Ureter (tissue), 1 donor: ENCODE measurements at places on chromosomes 12 and 14. TPM values are rescaled to one million over a fixed set of nuclear protein-coding genes. Genes with fewer than 3 reads are reported as not detected.

GRCh38 chr14:53304726-53305381 lies 151.7 kb upstream of the DDHD1 start:
- no peak for DNase-seq

DNA sequence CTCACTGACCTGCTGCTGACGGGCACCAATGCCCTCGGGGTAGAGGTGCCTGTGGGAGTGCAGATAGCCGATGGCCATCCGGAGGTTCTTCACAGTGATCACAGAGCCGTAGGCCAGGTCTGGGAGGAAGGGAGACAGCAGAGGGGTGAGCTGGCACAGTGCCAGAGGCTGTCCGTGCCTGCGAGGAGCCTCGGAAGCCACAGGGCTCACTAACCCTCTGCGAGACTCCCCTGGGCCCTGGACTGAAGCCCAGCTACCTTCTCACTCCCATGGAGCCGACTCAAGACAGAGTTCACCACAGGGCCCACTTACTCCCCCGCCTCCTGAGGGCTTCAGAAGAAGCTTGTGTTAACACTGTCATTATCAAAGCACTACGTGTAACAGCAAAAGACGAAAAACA lies 24.5 kb downstream of the POMT2 start:
- DNase-seq: no peak

DNA sequence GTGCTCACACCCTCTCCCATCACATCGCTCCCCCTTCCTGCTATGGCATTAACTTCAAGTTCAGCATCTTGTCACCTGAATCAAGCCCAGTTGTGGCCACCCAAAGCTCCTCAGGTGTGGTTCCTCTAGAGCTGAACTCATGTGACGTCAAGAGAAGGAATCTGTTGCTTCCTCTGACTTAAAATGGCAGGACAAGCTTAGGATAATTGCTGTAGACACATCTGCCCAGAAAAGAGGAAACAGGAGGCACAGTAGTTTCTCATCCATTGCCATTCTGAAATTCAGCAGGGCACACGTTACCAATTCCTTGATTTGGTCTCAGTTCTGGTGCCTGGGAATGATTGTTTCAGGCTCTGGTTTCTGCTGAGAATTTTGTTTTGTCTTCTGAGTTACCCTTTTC lies 52.1 kb downstream of the RCOR1 start:
- no peak for DNase-seq

GRCh38 chr14:77270361-77271112 lies 469 bp downstream of the NGB start:
- no peak for DNase-seq

DNA sequence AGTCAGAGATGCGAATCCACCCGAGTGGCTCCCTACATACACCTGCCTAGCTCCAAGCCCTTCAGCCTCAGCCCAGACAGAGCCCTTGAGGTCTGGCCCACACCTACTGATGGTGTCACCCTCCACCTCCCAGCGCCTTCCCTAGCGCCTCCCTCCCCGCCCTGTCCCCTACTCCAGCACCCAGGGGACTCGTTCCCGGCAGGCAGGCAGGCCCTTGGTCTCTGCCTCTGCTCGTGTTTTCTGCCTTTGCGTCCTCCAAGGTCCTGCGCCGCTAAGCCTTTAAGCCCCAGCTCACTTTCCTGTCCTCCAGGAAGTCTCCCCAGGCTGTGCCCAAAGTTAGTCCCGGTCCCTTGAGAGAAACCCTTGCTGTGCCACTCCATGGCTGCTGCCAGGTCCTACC lies 12.7 kb downstream of the INF2 start:
- DNase-seq: no peak

- DNase-seq: no peak
These were observed 723.7 kb upstream of the TBX3 start for GRCh38 chr12:115407723-115408122.

- no peak for DNase-seq
These were observed 22.5 kb downstream of the EML1 start for GRCh38 chr14:99815696-99816095.

DNA sequence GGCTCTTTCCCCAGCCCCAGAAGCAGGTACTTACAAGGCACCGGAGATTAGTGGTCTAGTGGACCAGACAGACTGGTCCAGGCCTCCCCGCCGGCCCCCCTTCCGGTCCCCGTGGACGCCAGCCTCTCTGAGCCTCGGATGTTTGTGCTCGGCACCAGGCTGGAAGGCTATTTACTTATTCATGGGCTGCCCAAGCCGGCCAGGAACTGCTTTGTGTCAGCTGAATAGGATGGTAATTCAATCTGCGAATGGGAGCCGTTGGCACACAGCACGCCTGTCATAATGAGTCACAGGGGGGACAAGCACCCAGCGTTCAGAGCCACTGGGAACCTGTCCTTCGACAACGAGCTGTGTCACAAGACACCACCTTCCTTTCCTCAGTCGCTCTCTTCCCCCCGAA lies 82.3 kb downstream of the RIMBP2 start:
- peak; percentile 58 for DNase-seq

DNA sequence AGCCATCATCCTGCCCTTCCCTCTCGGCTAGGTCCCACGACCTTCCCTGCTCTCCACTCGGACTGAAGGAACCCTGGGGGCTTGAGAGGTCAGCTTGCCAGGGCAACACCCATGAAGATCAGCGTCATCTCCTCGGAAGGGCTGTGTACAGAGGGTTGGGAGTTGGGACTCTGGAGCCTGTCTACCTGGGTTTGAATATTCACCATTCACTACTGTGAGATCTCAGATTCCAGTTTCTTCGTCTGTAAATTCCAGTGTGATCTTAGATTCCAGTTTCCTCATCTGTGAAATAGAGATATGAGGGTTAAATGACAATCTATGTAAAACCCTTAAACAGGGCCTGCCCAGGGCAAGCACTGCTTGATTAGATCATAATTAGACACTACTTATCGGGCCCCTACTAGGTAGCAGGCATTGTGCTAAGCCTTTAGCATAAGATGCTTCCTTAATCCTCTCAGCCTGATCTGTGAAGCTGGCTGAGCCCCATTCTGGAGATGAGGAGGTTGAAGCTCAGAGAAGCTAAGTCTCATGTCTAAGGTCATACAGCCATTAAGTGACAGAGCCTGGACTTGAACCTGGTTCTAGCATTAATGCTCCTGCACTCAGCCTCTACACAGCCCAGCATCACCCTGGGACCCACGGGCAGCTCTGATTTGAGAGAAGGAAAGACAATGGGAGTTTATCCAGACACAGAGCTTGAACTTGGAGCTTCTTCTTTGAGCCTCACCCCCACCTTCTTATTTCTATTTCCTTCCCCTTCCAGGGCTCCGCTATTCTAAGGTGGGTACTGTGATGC lies 612 bp upstream of the ZDHHC22 start:
- DNase-seq: no peak

DNA sequence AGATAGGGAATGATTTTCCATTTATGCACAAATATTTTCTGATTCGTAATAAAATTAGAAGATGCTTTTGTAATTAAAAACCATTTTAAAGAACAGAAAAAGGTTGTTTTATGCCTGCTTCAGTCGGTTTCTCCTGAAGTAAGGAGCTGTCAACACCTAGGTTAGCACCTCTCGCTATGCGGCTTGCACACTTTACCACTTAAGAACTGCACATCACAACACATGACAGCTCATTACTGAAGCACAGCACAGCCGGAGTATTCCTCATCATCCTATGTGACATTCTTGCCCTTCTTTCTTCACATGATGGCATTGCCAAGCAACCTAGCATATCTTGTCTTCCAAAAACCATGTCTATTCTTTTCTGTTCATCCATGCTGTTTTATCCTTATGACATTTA lies 5.4 kb upstream of the WIF1 start:
- DNase-seq: no peak

DNA sequence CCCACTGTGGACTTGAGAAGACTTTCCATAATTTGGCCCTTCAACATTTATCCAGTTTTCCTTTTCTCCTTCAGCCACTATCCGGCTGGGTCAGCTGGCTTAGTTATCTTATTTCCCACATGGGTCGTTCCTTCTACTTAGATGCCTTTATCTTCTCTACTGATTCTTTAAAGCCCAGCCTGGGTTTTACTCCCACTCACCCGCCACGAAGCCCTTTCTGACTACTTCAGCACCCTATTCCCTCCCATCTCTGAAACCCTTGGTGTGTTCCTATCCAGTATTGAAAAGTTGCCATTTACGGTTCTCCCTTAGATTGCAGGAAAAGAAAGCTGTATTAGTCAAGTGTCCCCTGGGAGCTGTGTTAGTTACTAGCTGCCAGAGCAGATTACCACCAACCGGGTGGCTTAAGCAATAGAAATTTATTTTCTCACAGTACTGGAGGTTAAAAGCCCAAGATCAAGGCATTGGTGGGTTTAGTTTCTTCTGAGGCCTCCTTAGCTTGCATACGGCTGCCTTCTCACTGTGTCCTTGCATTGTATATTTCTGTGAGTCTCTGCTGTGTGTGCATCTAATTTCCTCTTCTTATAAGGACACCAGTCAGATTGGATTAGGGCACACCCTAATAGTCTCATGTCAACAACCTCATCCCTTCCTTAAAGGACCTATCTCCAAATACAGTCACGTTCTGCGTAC lies 105.5 kb downstream of the GPATCH2L start:
- no peak for DNase-seq

GRCh38 chr14:54577977-54578376 lies 11.0 kb downstream of the SAMD4A start:
- no peak for DNase-seq

Gene SRGAP1
- total RNA-seq: 15.8 TPM

Gene KCNC2
- total RNA-seq: not detected

Gene TMPRSS12
- total RNA-seq: not detected

Gene TMEM253
- 1.6 TPM for total RNA-seq

Gene RGS6
- total RNA-seq: 1.1 TPM

Gene PLA2G1B
- total RNA-seq: not detected
